Activated CD4-positive, alpha-beta T cell treated with anti-CD3 and anti-CD28 coated beads for 1 hour (primary cell): ENCODE measurements at places on chromosomes 1 and 21.

GRCh38 chr1:54312796-54313316 is 93.3 kb downstream of the SSBP3 start:
- no peak for DNase-seq

GRCh38 chr1:200096774-200097173 is 69.3 kb downstream of the NR5A2 start:
- no peak for DNase-seq

- no peak for DNase-seq
These were observed 8.5 kb upstream of the B4GALT3 start for GRCh38 chr1:161185732-161186311.

GRCh38 chr1:48523558-48523957 is 51.6 kb upstream of the SPATA6 start:
- no peak for DNase-seq

- DNase-seq, result no peak
These were observed 170.7 kb downstream of the NEGR1 start for GRCh38 chr1:72111662-72112061.

- no peak for DNase-seq
These were observed 9.3 kb downstream of the AHCYL1 start for GRCh38 chr1:109993885-109994284.

DNA sequence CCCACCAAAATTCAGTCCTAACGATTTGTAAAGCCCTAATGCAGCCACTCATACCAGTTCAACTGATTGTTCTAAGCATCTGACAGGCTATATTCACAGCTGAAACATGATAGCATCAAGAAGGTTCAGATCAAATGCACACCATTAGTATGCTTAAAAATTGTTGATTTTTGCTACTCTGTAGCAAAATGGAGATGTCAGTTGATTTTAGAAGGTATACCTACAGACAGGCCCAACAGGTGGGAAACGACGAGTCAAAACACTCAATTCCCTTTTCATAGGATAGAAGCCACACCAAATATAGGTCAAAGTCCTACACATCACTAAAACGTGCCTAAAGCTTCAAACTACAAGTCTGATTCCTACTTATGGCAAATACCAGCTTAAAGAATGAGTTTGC is 6.7 kb downstream of the SFPQ start:
- DNase-seq, result no peak

DNA sequence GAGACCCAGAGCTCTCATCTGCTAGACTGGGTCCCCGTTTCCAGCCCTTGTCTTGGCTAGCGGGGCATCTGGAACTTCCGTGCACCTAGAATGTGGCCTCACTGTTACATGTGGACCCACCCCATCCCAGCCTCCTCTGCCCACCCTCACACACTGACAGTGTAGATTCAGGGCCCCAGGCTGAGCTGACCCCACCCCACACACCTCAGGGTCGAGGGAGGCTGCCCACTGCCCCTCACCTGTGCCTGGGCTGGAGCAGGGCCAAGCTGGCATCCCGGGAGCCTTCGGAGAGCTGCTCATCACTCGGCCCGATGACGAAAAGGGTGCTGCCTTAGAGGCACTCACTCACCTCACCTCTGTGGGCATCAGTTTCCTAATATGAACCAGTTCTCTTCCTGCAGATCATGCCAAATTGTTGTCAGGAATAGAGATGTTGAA is 11.1 kb downstream of the ACOT11 start:
- DNase-seq, result no peak

DNA sequence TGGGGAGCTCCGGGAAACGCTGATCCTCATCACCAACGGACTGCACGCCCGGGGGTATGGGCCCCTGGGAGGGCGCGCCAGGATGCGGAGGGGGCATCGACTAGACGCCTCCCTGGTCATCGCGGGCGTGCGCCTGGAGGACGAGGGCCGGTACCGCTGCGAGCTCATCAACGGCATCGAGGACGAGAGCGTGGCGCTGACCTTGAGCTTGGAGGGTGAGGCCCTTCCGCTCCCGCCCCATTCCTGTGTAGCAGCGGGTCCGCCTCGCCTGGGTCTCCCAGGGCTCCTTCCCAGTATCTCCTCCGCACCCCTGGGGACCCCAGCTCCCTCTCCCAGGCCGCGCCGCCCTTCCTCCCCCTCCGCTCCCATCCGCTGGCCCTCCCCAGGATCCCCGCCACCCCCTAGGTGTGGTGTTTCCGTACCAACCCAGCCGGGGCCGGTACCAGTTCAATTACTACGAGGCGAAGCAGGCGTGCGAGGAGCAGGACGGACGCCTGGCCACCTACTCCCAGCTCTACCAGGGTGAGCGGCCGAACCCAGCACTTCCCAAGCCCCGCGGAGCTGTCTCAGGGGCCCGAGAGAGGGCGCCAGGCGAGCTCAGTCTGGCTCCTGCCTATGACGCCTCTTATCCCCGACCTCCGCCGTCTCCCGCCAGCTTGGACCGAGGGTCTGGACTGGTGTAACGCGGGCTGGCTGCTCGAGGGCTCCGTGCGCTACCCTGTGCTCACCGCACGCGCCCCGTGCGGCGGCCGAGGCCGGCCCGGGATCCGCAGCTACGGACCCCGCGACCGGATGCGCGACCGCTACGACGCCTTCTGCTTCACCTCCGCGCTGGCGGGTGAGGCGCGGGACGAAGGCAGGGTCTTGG is 5.0 kb downstream of the HAPLN2 start:
- no peak for DNase-seq

GRCh38 chr21:38847556-38847955 is 41.8 kb downstream of the ETS2 start:
- DNase-seq, result no peak

DNA sequence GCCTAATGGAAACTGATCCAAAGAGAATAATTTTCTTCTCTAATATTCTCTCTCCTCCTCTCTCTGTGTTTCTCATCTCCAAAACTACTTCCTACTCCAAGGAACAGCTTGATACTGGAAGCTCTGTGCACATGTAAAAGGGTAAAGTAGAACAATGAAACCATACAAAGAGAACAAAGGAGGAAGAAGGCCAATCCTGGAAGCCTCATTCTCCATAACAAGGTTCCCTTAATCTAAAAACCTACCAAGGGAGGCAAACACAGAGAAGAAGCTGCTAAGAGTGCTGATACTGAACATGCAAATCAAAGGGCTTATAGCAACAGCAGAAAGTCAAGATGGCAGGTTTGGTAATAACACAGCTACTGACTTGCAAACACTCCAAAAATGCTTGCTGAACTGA is 44.4 kb downstream of the SIPA1L2 start:
- DNase-seq, result no peak

DNA sequence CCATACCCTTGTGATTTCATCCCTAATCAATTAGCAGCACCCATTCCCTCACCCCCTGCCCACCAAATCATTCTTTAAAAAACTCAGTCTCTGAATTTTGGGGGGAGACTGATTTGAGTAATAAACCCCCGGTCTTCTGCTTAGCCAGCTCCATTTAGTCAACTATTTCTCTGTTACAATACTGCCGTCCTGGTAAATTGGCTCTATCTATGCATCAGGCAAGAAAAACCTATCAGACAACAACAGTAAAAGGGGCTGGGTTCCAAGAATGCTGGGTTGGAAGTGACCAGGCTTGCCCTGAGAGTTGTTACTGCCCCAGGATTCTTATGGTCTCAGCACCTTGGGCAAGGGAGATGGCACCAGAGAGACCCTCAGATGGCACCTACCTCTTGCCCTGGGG is 16.3 kb upstream of the C1orf198 start:
- no peak for DNase-seq

DNA sequence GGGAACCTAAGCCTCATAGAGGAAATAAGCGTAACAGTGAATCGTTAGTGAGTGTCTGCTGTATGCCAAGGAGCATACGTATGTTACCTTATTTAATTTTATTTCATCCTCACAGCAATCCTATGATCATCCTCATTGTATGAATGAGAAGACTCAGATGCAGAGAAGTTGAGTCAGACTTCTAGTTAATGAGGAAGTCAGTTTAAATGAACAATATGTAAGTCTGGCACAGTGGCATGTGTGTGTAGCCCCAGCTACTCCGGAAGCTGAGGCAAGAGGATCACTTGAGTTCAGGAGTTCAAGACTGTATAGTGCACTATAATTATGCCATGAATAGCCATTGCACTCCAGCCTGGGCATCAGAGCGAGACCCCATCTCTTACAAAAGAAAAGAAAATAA is 148.0 kb downstream of the ZZZ3 start:
- no peak for DNase-seq

DNA sequence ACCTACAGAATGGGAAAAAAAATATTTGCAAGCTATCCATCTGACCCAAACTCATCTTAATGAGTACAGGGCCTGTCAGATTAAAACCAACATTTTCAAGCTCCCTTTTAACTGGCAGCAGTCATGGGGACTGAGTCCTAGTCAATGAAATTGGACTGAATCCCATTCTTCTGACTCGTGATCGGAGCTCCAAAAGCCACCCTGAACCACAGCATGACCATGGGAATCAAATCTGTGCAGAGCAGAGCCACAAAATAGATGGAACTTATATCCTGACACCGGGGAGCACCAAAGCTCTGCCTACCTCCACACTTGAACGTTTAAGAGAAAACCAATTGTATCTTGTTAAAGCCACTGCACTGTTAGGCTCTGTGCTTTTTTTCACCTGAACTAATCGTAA is 5.0 kb upstream of the RWDD3 start:
- no peak for DNase-seq

GRCh38 chr1:37867784-37868183 is 8.4 kb upstream of the MTF1 start:
- DNase-seq, result no peak

DNA sequence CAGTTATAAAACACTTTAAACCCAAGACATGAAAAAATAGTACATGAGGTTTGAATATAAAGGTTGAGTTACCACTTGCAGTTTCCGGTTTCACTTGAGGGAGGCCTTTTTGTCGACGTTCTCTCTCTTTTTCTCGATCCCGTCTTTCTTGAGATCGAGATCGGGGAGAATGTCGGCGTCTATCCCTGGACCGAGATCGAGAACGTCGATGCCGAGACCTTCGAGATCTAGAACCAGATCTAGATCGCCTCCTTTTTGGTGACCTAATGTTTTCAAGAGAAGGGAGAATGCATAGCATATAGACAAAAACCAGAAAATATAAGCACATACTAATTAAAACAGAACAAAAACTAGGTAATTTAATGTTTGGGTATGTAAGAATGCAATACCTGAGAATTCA is 33.7 kb downstream of the SOD1 start:
- no peak for DNase-seq
